Myocyte (in vitro differentiated cells): ENCODE measurements at places on chromosomes 5 and 9. TPM values are rescaled to one million over a fixed set of nuclear protein-coding genes. Genes with fewer than 3 reads are reported as not detected.

The BTNL9 gene
- total RNA-seq, result not detected in 2 replicates

The CDC20B gene
- total RNA-seq, result not detected in 2 replicates

The GRM6 gene
- not detected in 2 replicates for total RNA-seq

The ANXA2R gene
- total RNA-seq, result 0.86 and 0.88 TPM in 2 replicates

The FBP1 gene
- 0.35 and 0.47 TPM in 2 replicates for total RNA-seq

The GABRG2 gene
- not detected in 2 replicates for total RNA-seq

The ACO1 gene
- 58.2 and 64.3 TPM in 2 replicates for total RNA-seq

The BNC2 gene
- 31.8 and 32.4 TPM in 2 replicates for total RNA-seq

The SLC44A1 gene
- 51.7 and 55.5 TPM in 2 replicates for total RNA-seq

The FOXD1 gene
- 14.0 and 18.6 TPM in 2 replicates for total RNA-seq

The CDX1 gene
- 0.36 TPM in 1 of 2 replicates, not detected in the other for total RNA-seq

The MPDZ gene
- 31.2 and 33.1 TPM in 2 replicates for total RNA-seq

The SHB gene
- 13.3 and 20.7 TPM in 2 replicates for total RNA-seq

The SPINK6 gene
- not detected in 2 replicates for total RNA-seq

The TPM2 gene
- 13,316 and 13,583 TPM in 2 replicates for total RNA-seq

The AJM1 gene
- 2.7 and 6.5 TPM in 2 replicates for total RNA-seq

The ZNF346 gene
- 13.4 and 15.0 TPM in 2 replicates for total RNA-seq

The FREM1 gene
- total RNA-seq, result 0.43 and 0.57 TPM in 2 replicates

The DMGDH gene
- 0.48 and 1.5 TPM in 2 replicates for total RNA-seq

The PDE8B gene
- not detected in 2 replicates for total RNA-seq

The SLC6A18 gene
- not detected in 2 replicates for total RNA-seq

The SOX30 gene
- total RNA-seq, result 0.05 and 0.47 TPM in 2 replicates

The UBE2QL1 gene
- 0.08 TPM in 1 of 2 replicates, not detected in the other for total RNA-seq

The RFX3 gene
- total RNA-seq, result 3.0 and 4.2 TPM in 2 replicates

The RLN2 gene
- 1.1 TPM in 1 of 2 replicates, not detected in the other for total RNA-seq

The ANKRD34B gene
- not detected in 2 replicates for total RNA-seq

The PDCD1LG2 gene
- 4.1 and 4.7 TPM in 2 replicates for total RNA-seq

The CCNJL gene
- 1.9 and 2.4 TPM in 2 replicates for total RNA-seq

The ARL14EPL gene
- total RNA-seq, result 0.35 and 0.47 TPM in 2 replicates

The ARSI gene
- 1.7 and 2.4 TPM in 2 replicates for total RNA-seq

The C9orf153 gene
- total RNA-seq, result 0.45 TPM in 1 of 2 replicates, not detected in the other

The ANXA1 gene
- total RNA-seq, result 171 and 372 TPM in 2 replicates

The C5orf58 gene
- not detected in 2 replicates for total RNA-seq

The CNOT8 gene
- 49.1 and 60.3 TPM in 2 replicates for total RNA-seq

The HACD4 gene
- 0.10 and 0.16 TPM in 2 replicates for total RNA-seq

The IFNA13 gene
- total RNA-seq, result not detected in 2 replicates

The SEMA5A gene
- 2.2 and 2.7 TPM in 2 replicates for total RNA-seq

The COX7C gene
- 413 and 475 TPM in 2 replicates for total RNA-seq

The ABO gene
- total RNA-seq, result not detected in 2 replicates

The SEMA4D gene
- 0.27 TPM in 1 of 2 replicates, not detected in the other for total RNA-seq

The SLC46A2 gene
- not detected in 2 replicates for total RNA-seq

The TNIP1 gene
- 213 and 269 TPM in 2 replicates for total RNA-seq

The TMEM174 gene
- not detected in 2 replicates for total RNA-seq

The PCDHGA10 gene
- 32.1 and 35.7 TPM in 2 replicates for total RNA-seq

The CERCAM gene
- 43.6 and 52.0 TPM in 2 replicates for total RNA-seq
